IPS-NIHi11 (cell line): ENCODE measurements at places on chromosomes 2 and 18.

GRCh38 chr2:184696644-184697043, 98.3 kb downstream of the ZNF804A start:
- no peak for DNase-seq

DNA sequence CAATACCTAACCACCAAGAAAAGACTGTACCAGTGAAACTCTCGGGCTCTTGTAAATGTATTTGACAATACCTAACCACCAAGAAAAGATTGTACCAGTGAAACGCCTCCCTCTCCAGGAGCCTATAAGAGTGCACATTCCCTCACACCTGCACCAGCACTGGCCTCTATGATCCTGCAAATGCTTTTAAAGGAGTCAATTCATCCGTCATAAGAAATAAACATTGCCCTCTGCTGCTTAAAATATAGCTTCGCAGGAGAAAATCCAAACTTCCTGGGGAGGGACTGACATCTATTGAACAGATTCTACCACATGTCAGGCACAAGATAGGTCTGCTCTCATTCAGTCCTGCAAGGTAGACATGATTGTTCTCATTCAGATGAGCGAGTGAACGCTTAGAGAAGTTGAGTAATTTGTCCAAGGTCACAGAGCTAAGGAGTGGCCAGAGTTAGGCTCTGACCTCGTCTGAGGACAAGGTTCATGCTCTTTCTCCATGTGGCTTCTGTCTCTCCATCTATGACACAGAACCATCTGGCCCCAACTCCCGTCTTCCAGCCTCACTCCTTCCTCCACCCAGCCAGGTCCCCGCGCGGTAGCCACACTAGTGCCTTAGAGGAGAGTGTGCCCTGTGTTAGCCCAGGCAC, 38.7 kb downstream of the MCFD2 start:
- peak; percentile 46 for DNase-seq

GRCh38 chr2:58974881-58975280, 733.8 kb upstream of the FANCL start:
- DNase-seq, result no peak

GRCh38 chr2:27079233-27080139, 1.1 kb downstream of the EMILIN1 start:
- no peak for DNase-seq

GRCh38 chr2:63023444-63023843, 27.2 kb upstream of the OTX1 start:
- peak; percentile 53 for DNase-seq

DNA sequence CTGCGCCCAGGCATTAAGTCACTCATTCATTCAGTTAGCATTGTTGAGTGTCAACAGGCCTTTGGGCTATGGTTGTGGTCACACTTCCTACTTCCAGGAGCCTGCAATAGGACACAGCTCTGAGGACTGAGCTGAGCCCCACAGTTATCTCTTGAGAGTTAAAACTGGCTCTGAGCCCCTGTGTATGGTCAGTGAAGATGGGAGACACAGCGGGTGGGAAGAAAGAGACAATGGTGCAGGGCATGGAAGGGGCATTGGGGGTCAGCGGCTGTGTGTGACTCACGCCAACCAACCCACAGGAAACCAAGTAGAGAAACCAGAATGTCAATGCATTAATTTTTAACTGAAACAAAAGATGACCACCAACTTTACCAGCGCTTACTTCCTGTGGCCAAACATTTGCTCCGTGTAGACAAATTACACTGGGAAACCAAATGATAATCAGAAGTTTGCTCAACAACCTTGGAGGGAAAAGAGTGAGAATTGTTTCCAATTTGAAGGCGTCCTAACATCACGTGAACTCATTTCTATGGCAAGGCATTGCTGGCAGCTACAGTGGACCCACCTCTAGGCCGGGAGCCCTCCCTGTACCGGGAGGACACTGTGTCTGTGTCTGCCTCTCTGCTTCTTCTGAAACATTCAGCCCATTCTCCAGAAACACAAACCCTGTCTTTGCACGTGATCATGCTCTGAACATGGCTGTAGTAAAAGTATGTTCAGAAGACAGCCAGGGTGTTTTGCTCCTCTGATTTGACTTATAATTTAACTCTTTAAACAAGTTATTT, 212.0 kb upstream of the ID2 start:
- no peak for DNase-seq

- DNase-seq, result no peak
These were observed 350.7 kb upstream of the LRRTM1 start for GRCh38 chr2:80655265-80655664.

DNA sequence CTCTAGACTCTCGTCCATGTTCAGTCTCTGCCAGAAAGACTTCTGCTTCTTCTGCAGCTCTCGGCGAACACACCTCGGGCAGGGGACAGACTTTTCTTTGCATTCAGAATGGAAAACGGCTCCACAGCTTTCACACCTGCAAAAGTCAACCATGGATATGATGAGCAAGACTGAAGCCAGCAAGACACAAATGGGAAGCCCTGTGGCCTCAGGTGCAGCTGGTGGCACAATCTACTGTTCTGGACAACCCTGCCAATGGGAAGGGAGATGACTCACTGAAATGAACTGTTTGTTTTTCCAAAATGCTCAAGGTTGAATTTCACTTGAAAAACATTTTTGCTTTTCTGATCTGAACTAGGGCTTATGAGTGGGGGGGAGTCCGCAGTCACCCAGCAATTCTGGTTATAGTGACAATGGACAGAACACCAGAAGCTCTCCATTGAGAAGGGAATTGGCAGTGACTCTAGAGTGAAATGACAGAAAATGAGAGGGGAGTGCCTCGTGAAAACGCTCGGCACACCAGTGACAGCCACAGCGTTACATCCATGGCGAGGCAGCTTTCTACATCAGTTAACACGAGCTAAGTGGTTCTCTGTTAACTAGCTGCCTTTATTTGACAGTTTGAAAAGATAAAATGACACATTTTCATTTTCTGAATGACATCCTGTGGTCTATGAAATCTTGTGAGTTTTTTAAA, 58.8 kb upstream of the FZD5 start:
- DNase-seq, result no peak
